ENCODE measurements at places on chromosomes 2 and 18.
A peak's percentile ranks its signal among the peaks of the same experiment; 100 is the strongest.

DNA sequence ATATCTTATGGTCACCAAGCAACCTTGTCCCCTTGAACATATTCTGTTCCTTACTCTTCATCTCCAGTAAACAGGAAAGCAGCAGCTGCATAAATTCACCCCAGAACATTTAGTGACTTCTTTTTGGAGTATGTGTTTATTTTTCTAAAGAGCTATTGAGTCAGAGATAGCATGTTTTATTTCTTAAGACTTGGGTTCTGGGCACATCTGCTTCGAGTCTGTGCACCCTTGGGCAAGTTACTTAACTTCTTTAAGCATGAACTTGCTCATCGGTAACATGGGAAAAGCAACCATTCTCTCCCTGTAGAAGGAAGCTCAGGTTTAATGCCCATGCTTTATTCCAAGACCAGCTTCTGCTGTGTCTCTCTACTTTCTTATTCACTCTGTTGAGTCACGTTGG is 309.3 kb upstream of the MEX3C start:
- DNase-seq: no peak

GRCh38 chr2:41414486-41415230 is 633.2 kb upstream of the PKDCC start:
- no peak for DNase-seq

DNA sequence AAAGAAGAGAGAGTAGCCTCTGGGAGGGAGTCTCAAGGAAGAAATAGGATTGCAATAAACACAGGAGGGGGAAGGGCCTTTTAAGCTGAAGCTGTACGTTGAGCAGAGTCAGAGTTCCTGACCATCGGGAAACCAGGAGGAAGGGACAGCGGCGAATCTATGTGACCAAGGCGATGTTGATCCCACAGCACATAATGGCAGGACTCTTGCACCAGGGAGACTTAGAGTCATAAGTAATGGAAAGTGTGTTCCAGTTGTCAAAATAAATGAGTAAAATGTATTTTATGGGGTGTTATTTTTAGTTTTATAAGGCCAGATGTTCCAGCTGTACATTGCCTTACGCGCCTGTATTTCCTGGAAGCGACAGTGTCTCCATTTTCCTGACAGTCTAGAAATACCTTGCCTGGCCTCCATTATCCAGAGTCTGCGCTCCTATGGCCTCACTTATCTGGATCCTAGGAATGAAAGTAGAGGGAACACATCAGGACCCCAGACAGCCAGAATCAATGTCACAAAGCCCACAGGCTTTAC is 152.8 kb upstream of the COPS8 start:
- no peak for DNase-seq

DNA sequence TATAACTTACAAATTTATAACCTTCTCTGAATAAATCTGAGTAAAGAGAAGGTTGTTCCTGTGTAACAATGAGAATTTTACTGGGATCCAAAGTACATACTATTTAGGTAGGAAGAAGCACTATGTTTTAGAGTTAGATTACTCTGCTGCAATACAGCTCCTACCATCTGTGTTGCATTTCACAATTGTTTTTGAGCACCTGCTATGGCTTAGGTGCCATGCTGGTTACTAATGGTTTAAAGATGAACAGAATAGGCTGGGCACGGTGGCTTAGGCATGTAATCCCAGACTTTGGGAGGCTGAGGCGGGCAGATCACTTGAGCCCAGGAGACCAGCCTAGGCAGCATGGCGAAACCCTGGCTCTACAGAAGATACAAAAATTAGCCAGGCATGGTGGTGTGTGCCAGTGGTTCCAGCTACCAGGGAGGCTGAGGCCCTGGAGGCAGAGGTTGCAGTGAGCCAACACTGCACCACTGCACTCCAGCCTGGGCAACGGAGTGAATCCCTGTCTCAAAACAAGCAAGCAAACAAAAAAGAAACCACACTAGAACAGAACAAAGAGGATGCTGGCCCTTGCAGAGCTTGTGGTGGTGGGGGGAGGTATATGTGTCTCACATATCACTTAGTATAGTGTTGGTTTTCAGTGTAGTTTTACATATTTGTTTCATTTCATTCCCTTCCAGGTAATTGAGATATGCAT is 56.7 kb downstream of the SPTBN1 start:
- no peak for DNase-seq

DNA sequence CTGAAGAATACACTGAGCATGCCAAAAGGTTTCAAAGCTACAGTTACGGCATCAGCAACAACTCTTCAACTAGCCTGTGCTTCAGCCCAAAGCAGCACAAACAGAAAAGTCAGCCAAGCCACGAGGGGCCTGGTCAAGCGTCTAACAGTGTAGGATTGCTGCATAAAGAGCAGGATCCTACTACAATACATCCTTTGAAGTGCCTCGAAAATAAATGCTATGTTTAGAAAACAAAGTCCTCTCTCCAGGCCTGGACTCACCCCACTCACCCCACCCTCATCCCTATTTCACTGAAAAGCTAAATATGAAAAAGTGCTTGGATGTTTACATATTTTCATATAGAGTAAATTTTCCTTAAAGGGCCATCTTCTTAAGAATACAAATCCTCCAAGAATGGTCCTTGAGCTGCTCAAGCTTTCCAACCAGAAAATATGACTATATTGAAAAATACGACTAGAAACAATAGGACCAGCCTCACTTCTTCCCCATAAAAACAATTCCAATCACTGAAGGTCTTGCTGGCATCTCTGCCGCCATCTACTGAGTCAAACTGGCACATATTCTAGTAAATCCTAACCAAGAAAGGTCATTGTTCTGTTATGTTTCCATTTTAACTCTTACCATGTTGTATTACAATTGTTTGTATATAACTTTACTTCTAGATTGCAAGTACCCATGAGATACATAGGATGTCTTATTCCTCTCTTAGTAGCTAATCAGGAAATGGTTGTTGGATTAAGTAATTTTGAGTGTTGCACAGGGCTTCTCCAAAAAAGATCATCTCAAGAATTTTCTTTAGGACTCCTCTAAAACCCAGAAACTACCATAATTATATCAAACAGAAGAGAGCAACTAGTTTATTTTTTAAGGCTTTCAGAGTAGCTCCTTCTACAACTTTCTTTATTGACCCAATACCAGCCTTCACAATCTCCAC is 63.6 kb downstream of the CLHC1 start:
- peak; percentile 5 for DNase-seq

DNA sequence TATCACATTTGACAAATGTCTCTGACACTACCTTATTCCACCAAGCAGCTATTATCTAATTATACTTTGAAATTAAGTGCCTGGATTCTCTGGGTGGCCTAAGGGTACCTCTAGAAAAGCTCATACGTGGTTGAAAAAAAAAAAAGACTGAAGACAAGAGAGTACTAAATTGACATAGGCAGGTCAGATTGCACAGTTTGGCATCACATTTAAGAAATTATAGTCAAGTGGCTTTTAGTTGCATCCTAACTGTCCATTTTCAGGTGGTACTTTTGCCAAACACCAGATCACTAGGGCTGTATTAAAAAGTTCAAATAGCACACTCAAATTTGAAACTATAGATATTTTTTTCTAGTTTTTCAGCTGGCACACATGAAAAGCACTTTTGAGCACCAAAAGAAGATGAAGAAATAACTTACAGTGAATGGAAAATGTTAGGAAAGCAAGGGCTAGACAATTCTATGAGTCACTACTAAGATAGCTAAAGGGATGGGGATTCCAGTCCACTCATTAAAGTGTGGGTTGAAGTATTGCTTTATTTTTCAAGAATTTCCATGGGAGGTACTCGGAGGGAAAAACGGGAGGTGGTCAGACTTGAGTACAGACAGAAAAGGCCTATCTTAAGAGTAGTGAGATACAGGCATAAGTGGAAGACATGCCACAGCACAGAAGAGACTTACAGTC is 106.5 kb upstream of the COL5A2 start:
- no peak for DNase-seq

GRCh38 chr2:221042926-221043325 is 529.2 kb downstream of the EPHA4 start:
- DNase-seq: no peak

DNA sequence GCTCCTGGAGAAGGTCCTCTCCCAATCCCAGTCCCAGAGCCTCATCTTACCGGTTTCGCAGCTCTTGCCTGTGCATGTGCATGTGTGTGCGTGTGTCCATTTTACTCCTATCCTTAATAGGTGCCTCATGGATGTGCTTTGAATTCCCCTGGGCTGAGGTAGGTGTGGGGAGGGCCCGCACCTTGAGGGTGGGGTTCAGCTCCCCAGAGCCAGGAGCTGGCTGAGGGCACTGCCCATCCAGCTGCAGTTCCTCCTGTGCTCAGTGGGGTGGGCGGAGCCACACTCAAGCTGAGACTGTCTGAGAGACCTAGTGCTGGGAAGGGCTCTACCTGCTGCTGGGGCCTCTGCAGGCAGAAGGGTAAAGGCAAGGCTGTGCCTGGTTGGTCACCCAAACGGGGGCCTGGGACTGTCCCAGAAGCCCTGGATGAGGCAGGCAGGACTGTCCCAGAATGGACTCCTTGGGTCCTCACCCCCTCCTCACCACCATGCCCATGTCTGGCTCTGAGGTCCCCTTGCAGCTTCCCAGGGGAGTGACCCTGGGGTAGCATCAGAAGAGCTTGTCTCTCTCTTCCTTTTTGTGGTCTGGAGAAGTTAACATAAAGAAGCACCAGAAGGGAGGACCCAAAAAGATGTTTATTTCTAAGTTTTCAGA is 8.9 kb downstream of the GDF7 start:
- no peak for DNase-seq

- no peak for DNase-seq
These were observed 14.4 kb downstream of the AFG3L2 start for GRCh38 chr18:12362473-12363174.

- DNase-seq: no peak
These were observed 32.5 kb downstream of the CPO start for GRCh38 chr2:206971805-206972204.

GRCh38 chr2:173151671-173152401 is 76.2 kb downstream of the MAP3K20 start:
- DNase-seq: no peak

DNA sequence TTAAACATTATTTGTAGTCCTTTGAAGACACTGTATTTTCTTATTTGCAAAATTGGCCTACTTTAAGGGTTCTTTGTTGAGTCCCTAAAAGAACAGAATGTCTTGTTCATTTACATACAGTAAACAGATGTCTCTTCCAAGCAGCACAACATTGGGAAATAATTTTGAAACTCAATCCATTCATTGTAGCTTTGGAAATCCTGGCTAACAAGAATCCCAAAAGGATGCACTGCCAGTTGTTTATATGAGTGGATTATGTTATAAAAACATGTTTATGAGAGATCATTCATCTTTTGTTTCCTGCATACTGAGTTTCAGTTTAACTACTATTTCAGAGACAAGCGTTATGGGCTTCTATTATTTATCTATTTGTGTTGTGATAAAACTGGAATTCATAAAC is 499.3 kb downstream of the PID1 start:
- DNase-seq: no peak

GRCh38 chr2:96271995-96272394 is 6.0 kb downstream of the CIAO1 start:
- DNase-seq: no peak

DNA sequence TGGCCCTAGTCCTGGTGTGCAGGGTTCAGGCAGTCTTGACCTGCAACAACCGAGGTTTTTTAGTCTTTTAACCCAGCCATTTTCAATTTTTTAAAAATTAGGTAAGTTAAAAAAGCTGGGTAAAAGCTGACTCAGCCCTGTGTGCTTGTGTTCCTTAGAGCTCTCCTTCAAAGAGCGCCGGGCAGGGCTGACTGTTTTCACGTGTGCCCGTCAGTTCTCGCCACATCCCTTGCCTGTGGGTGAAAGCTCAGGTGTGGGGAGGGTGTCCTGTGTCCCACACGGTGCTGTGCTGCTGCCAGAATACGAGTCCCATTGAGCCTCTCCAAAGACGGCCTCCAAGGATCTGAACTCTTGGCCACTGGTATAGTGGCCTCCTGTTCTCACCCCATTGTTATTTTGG is 5.3 kb upstream of the ANO7 start:
- DNase-seq: no peak

DNA sequence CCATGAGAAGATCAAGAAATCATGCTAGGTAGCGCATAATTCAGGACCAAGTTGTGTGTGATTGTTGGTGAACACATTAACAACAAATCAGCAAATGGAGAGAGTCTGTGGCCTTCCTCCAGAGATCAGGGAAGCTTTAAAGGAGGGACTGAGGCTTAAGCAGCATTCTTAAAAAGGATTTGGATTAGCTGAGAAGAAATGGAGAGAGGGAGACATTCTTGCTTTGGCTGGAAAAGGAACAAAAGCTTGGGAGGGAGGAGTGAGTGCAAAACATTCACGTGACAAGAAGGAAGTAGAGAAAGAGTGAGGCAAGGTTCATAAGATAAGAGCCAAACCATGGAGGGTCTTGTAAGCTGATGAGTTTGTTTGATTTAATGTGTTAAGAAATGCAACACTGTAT is 75.6 kb downstream of the SRD5A2 start:
- DNase-seq: no peak

DNA sequence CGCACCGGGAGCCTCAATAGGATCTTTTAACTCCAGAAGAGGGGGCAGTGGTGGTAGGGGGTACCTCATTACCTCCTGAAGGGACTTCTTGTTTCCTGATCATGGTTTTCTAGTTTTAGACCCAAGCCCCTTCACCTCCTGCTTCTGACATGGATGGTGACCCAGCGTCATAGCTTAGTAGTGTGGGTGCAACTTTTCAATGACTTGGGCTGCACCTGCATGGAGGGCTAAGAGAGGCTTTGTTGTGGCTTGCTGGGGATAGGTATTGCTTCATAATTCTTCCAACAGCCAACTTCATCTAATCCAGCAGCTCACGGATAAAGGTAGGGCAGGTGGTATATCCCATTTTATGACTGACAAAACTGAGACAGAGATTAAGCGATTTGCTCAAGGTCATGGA is 3.0 kb downstream of the SLC1A4 start:
- no peak for DNase-seq

DNA sequence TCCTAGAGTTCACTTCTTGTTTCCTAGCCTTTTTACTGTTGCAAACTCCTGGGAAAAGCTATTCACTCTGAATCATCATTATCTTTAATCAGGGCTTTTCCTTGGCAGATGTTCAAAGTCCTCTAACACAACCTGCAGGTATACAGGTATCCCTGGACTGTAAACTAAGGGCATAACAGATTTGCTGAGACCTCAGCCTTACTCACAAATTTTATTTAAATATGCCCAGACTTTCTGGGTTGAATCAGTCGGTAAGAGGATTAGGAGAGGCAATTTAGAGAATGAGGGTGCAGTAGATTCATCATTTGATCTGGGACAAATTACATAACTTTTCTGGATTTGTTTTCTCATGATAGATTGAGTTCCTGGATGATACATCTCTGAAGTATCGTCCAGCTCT is 217.8 kb upstream of the STON1 start:
- DNase-seq: no peak

DNA sequence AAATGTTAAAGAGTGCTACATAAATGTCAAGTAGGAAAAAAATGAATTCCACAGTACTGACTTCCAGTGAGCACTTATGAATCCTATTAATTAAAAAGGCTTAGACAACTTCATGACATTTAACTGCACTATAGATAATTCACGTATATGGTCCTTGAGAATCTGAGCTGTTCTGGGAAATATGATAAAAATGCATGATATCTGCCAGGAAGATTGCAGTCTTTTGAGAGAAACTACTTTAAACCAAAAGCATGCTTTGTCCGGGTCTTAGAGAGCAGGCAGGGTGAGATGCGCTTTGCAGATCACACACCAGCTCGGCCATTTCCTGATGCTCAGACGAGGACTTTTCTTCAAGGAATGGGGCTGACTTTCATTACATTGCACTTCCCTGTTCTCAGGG is 42.6 kb downstream of the CMPK2 start:
- DNase-seq: no peak

GRCh38 chr2:47234456-47234855 is 79.3 kb upstream of the STPG4 start:
- DNase-seq: no peak

- DNase-seq: no peak
These were observed 20.6 kb downstream of the EVA1A start for GRCh38 chr2:75539955-75540716.

GRCh38 chr2:101223814-101224231 is 28.9 kb upstream of the CNOT11 start:
- peak; percentile 25 for DNase-seq

All from stimulated activated CD8-positive, alpha-beta memory T cell treated with anti-CD3 and anti-CD28 coated beads, Interleukin-4, amount 100 ng/mL, for 1 hour (primary cell).